Pons (tissue), 1 donor: ENCODE measurements at places on chromosomes 6 and 20.

DNA sequence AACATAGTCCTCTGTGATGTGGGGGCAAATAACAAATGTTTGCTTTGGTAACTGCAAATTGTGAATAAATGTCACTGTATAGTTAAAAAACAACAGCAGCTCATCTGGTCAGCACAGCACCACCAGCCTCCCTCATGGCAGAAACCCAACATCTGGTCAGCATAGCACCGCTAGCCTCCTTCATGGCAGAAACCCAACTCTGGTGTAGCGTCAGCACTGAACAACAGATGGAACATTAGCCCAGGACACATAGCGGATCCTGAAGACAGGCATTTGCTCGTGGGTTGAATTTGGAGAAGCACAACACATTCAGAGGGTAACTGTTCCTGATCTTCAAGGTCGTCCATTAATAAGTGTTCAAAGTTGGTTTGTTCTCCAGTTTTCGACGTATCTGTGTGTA lies 265.9 kb downstream of the DLL1 start:
- DNase-seq = peak; percentile 41

DNA sequence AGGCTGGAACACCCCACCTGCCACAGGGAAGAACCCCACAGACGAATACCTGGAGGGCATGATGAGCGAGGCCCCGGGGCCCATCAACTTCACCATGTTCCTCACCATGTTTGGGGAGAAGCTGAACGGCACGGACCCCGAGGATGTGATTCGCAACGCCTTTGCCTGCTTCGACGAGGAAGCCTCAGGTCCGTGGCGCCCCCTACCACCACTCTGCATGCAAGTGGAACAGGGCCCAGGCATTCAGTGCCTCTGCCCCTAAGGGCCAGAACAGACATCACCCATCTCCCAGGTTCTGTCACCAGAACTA lies 6.6 kb downstream of the MYL9 start:
- no peak for DNase-seq

GRCh38 chr20:35626386-35627001 lies 10.9 kb downstream of the SPAG4 start:
- DNase-seq = no peak

DNA sequence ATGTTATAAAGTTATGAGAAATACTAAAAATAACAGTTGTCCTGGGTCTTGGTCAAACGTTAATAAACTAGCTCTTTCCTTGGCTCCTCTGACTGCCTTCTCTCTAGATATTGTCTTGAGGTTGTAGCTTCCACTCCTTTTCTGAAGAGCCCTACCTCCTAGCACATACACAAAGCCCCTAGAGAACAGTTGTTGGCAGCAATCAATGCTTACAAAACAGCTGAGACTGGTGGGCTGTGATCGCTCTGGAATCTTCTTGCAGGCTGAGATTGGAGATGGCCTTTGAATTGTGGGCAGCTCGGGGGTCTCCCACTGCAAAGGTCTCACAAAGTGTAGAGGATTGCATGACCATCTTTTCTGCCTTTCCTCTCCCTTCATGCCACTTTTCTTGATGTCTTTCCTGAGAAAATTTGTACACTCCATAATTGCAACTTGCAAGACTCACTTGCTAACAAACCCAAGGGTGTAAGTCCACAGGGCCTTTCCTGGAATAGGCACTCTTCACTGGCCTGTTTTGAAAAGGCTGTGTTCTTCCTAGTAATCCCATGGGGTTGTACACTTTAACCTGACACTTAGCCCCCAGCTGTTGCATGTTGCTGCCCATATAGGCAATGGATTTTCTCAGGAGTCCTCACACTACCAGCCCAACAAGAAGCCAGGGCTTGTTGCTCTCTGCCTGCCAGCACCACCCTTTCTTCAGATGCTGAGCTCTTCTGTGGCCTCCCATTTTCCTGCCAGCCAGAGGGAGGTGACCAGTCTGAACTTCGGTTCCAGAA lies 99.9 kb downstream of the TCP11 start:
- no peak for DNase-seq

DNA sequence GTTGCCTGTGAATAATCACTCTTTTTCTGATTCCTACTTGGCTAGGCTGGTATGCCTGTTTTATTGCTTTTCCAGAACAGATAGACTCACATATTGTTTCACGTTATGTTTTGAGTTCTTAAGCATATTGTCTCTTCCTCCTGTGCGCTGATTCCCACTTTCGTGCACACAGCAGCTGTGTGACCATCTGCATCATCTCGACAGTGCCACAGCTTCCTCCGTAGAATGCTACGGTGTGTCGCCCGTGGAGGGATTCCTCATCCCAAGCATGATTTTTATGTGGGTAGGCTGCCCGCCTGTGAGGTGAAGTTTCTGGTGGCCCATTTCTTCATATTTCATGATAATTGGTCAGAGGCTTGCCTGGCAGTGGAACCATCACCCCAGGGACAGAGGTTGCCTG lies 31.8 kb downstream of the PLCB4 start:
- DNase-seq = no peak

- DNase-seq = peak; percentile 83
Measured at GRCh38 chr6:12911427-12911826, 194.9 kb downstream of the PHACTR1 start.

DNA sequence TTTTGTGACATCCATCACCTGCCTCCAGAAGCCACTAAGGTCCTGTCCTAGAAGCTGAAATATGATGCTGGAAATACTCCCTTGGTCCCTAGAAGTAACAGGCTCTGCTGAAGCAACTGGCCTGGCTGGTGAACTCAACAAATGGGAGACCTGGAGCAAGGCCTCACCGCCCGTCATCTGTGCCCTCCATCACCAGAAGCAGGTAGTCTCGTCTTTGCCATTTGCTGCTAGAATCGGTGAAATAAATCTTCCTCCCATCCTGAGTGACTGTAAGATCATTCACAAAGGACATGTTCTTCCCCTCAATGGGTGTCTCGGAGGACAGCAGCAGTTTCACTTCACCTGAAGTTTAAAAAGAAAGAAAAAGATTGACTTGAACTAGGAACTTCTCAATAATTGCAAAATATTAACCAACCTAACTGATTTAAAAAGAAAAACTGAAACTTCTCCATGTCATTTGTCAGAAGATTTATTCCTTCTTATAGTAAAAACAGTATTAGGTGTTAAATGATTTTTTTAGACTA lies 21.0 kb downstream of the CST7 start:
- no peak for DNase-seq

- DNase-seq = no peak
Measured at GRCh38 chr6:140041571-140042332, 667.3 kb upstream of the CITED2 start.

GRCh38 chr20:48724891-48725554 lies 102.8 kb downstream of the PREX1 start:
- no peak for DNase-seq

- DNase-seq = no peak
Measured at GRCh38 chr6:31769684-31770371, 7.3 kb downstream of the VWA7 start.

- peak; percentile 4 for DNase-seq
Measured at GRCh38 chr6:83767033-83767432, 58.1 kb upstream of the SNAP91 start.

- DNase-seq = no peak
Measured at GRCh38 chr6:137775720-137776119, 91.3 kb upstream of the TNFAIP3 start.

DNA sequence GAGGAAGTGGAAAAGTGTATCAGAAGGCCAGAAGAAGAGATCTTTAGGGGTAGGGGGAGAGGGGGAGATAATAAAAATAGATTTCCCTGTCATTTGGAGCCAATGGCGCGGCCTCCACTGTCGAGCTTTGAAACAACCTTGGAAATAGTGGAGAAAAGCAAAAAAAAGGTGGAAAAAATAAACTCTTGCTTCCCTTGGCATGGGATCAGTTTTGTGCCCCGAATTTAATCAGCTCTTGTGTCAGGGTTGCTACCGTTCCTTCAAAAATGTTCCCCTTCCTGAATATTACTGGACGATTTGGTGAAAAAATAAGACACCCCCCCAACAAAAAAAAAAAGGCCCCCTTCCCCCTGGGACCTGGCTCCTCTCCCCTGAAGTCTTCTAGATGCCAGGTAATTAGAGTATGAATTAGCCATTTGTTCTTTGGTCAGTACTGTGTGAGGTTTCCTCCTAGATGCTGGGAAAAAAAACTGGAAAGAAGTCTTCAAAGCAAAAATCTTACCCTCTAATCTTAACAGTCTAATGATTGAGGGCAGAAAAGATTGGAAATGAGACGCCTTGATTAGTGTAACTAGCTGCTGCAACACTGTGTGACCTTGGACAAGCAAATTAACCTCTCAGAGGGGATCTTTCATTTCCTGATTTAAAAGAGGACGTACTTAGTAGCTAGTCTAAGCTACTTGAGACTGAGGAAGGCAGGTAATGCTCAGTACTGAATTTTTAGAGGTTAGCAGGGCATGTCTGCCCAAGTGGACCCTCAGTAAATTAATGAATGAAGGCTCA lies 872 bp upstream of the RBM39 start:
- DNase-seq = peak; percentile 68

DNA sequence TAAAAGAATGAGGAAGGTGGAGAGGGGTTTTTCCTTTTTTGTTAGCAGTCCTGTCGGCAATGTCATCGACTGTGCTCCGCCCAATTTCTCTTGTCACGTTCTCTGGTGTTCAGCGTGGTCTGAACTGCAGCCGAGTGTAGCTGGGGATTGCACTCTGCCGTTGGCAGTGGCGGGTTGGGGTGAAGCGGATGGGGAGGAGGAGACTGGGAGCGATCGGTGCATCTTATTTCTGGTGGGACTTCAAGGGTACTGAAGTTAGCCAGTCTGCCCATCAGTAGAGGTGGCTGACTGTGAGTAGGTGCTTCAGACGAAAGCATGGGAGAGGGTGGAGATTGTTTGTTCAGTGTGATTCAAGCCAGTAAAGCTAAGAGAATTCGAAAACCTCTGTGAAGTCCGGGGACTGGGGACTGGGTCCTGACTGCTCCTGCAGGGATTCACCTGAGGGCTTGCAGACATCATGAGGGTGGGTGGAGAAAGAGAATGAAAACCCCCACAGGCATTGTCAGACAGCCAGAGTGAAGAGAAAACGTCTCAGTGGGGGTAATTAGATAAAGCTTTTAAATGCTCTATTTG lies 5.1 kb downstream of the RREB1 start:
- DNase-seq = no peak

GRCh38 chr6:79117752-79118151 lies 39.7 kb upstream of the PHIP start:
- no peak for DNase-seq

GRCh38 chr6:70298068-70298467 lies 4.8 kb downstream of the COL9A1 start:
- DNase-seq = no peak

DNA sequence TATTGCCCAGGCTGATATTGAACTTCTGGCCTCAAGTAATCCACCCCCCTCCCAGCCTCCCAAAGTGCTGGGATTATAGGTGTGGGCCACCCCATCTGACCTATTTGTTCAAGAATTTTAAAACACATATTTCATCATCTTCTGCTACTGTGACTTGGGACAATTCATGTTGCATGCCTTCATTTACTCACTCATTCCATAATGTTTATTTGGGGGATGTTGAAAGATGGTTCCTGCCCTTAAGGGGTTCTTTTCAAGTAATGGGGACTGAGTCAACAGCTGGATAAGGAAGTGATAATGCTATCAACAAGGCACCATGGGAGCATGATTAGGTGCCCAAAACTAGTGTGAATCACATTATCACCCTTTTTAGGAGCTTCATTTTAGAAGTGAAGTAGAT lies 62.0 kb downstream of the CRYBG1 start:
- no peak for DNase-seq

GRCh38 chr6:132391391-132392269 lies 9.6 kb downstream of the MOXD1 start:
- peak; percentile 5 for DNase-seq

GRCh38 chr6:2632976-2633584 lies 117.6 kb downstream of the MYLK4 start:
- DNase-seq = no peak

GRCh38 chr20:56166781-56167465 lies 81.6 kb upstream of the MC3R start:
- DNase-seq = no peak

GRCh38 chr6:43775535-43775885 lies 5.5 kb downstream of the VEGFA start:
- DNase-seq = no peak

GRCh38 chr20:7926767-7927166 lies 13.5 kb downstream of the HAO1 start:
- DNase-seq = peak; percentile 24

- DNase-seq = peak; percentile 81
Measured at GRCh38 chr6:107674995-107675738, 148.9 kb downstream of the SCML4 start.

DNA sequence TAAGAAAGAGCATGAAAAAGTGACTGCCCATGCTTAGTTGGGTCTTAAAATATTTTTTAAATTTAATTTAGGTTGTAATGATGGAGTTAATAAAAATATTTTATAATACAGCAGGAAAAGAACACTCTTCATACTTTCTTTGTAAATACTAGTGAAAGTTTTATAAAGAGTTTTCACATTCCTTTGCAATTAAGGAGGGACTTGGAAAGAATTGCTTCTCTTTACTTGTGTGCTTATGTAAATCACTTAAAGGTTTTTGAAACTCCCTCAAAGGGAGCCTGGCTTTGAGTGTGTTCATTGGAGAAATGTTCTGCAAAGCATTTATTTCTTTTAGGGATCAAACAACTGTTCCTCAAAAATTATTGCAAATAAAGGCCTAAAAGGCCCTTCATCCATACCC lies 11.6 kb upstream of the TFAP2B start:
- DNase-seq = no peak

DNA sequence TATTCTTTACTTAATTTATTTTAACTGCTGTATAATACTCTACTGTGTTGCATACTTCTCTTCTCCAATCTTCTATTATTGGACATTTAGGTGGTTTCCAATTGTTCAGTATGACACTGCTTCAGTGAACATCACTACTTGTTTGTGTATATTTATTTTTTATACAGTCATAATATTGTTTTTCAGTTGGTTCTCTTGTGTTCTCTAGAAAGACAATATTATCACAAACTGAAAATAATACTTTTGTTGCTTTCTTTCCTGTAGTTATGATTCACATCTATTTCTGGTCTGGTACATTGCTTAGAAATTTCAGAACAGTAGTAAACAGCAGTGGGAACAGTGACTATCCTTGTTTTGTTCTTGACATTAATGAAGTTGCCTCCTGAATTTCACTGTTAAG lies 62.8 kb upstream of the GTSF1L start:
- no peak for DNase-seq

- no peak for DNase-seq
Measured at GRCh38 chr20:45503403-45503802, 12.0 kb downstream of the SPINT3 start.
